ENCODE measurements at places on chromosomes 7 and 10.

DNA sequence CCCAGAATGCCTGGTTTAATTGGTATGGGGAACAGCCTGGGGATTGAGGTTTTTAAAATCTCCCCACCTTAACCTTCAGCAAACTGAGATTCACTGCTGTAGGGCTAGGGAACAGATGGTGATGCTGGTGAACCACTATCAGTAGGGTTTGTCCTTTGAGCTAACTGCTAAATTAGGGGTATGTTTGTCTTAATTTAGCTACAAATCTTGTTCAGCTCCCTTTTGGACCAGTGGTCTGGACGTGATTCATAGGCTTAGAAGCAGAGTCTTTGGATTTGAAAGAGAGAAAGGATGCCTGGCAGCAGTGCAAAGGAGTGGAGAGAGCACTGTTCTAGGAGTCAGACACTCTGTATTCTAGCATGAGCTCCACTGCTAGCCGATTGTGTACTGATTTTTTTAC is 2.8 kb downstream of the HDAC9 start:
- DNase-seq, result no peak

GRCh38 chr7:34696415-34696814 is 38.4 kb downstream of the NPSR1 start:
- DNase-seq, result no peak

- no peak for DNase-seq
Measured at GRCh38 chr10:8738987-8739386, 684.5 kb downstream of the GATA3 start.

DNA sequence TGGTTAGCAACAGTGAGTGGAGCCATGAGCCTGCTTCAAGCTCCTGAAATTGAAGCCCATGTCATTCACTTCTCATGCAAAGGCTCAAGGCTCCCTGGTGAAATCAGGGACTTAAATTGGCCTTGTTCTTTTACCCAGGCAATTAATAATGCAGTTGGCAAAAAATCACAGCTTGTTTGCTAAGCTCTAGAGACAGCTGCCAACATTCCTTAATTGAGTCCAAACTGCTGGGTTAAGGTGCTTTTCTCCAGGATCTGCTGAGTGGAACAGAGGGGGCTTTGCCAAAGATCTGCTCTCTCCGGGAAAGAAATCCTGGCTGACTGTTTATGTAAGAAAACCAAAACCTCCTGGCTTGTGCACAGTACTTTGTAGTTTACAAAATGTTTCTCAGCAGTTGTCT is 257.6 kb upstream of the GHITM start:
- no peak for DNase-seq

- DNase-seq, result no peak
Measured at GRCh38 chr7:106313456-106313901, 28.7 kb upstream of the NAMPT start.

GRCh38 chr7:102009628-102010027 is 192.2 kb downstream of the CUX1 start:
- DNase-seq, result no peak

DNA sequence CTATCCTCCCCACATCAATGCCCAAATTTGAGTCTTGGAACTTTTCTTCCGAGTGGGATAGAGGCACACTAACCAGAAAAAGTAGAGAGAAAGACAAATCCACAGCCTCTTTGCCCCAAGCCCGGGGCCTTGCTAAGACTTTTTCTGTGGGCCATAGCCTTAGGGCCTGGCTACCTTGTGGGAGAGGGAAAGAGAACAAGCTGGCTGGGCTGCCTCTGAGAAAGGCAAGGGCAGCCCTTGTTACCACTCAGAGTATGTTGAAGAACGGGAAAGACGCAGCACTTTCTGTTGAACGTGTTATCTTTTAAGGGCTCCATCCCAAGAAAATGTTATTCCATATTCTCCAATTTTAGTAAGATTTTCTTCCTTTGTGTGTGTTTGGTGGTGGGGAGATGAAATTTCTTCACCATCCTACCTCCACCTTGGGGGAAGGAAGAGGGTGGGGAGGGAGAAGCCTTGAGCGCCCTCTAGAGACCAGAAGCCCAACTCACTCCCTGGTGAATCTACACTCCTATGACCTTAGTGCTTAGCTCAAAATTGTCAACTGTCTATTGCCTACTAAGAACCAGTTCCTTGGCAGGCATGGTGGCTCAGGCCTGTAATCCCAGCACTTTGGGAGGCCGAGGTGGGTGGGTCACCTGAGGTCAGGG is 3.9 kb upstream of the NRF1 start:
- DNase-seq, result peak; percentile 9

- no peak for DNase-seq
Measured at GRCh38 chr10:110524179-110524858, 26.6 kb downstream of the DUSP5 start.

DNA sequence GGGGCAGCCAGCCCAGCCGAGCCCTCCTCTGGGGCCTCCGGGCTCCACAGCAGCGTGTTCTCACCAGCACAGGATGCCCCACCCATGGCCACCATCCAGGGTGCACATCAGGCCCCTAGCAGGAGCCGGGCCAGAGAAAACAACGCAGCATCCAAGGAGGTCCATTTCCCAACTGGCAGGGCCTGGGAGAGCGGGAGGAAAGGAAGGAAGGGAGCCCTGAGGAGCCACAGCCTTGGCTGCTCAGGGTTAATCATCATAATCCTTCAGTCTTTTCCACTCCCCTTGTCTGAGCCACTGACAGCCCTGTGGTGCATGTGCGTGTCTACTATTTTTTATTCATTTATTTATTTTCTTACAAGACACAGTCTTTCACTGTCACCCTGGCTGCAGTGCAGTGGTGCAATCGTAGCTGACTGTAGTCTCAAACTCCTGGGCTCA is 3.6 kb downstream of the PLAC9 start:
- no peak for DNase-seq

GRCh38 chr7:37216156-37216852 is 232.4 kb downstream of the ELMO1 start:
- no peak for DNase-seq

DNA sequence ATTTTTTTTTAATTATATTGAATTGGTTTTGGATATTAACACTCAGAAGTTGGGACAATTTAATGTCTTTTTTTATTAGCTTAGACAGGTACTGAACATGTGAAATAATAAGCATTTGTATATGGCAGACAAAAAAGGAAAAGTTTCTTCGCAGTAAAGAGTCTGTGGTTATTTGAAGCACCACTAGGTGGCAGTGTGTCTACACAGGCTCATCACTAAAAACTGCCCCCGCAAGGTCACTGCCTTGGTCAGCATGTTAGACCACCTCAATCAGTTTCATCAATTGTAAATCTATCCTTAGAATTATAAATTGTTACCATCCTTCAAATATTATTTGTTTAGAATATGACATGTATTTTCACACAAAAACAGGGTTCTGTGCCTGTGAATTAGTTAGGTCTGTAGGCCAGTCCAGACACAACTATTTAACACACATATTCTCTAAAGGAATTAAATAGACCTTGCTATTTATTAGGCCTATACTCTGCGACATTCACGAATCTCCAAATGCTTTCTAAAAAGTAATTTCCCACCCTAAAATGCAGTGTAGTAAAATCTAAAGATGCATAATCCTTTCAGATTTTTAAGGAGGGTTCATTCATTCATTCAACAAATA is 17.0 kb downstream of the PNLIPRP3 start:
- no peak for DNase-seq

GRCh38 chr10:58608826-58609531 is 96.3 kb downstream of the BICC1 start:
- no peak for DNase-seq

GRCh38 chr7:79854621-79855020 is 280.0 kb upstream of the GNAI1 start:
- no peak for DNase-seq

- peak; percentile 9 for DNase-seq
Measured at GRCh38 chr7:149495785-149496641, 1.6 kb downstream of the ZNF746 start.

DNA sequence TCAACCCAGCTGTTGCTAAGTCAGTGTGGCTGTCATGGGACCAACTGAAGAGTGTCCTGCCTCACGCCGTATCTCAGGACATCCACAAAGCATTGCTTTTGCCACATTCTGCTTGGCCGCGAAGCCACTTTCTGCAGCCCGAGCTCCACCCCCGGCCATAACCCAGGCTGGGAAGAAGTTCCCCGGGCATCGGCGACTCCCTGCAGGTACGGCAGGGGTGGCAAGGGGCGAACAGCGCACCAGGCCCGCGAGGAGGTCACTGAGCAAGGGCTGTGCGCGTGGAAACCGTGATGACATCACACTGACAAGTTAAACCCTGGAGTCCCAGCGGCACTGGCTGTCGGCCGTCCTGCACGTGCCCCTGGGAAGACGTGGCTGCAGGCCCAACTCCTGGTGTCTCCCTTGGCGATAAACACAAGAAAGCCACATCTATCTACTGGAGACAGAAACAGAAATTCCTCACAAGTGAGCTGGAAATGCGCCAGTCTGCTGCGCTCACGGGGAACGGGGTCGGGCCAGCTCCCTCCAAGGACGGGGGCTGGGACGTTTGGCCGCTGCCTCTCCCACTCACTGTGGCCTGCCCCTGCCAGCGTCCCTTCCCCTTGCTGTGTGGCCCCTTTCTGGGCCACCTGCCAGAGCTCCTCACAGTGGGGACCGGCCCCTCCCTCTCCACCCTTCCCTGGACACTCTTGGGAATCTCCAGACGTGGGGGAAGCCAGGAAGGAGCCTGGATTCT is 326.3 kb downstream of the DNAJB6 start:
- no peak for DNase-seq

- no peak for DNase-seq
Measured at GRCh38 chr10:110312206-110312605, 7.5 kb upstream of the SMNDC1 start.

GRCh38 chr7:111261496-111261895 is 170.6 kb downstream of the LRRN3 start:
- no peak for DNase-seq
